ENCODE measurements at places on chromosomes 7 and 10. TPM values are rescaled to one million over a fixed set of nuclear protein-coding genes. Genes with fewer than 3 reads are reported as not detected.

The IFIT2 gene
- total RNA-seq = 0.41 TPM

The LIPK gene
- total RNA-seq = not detected

GRCh38 chr10:114819322-114819721 lies 2.3 kb upstream of the FHIP2A start:
- peaks cover 6% of the 10 kb centered on the region for H3K4me1 ChIP-seq
- H3K27me3 ChIP-seq = no peaks in the 10 kb centered on the region
- no peak overlapping the region for H3K4me3 ChIP-seq
- no peak for DNase-seq

The STAM gene
- 38.3 TPM for total RNA-seq

- H3K36me3 ChIP-seq = no peaks in the 10 kb centered on the region
- H3K4me3 ChIP-seq = no peak overlapping the region
- no peak overlapping the region for H3K27ac ChIP-seq
- no peaks in the 10 kb centered on the region for H3K27me3 ChIP-seq
- DNase-seq = no peak
These were observed 10.9 kb downstream of the CTTNBP2 start for GRCh38 chr7:117862378-117862777.

GRCh38 chr10:65570143-65571010 lies 1355.5 kb upstream of the LRRTM3 start:
- peak overlapping the region; percentile 44 for H3K4me3 ChIP-seq
- DNase-seq = no peak
- H3K27me3 ChIP-seq = no peaks in the 10 kb centered on the region
- H3K27ac ChIP-seq = no peak overlapping the region
- H3K4me1 ChIP-seq = no peaks in the 10 kb centered on the region

- no peak overlapping the region for H3K27ac ChIP-seq
- H3K4me1 ChIP-seq = no peaks in the 10 kb centered on the region
These were observed 59.7 kb downstream of the IGF2BP3 start for GRCh38 chr7:23410446-23411183.

DNA sequence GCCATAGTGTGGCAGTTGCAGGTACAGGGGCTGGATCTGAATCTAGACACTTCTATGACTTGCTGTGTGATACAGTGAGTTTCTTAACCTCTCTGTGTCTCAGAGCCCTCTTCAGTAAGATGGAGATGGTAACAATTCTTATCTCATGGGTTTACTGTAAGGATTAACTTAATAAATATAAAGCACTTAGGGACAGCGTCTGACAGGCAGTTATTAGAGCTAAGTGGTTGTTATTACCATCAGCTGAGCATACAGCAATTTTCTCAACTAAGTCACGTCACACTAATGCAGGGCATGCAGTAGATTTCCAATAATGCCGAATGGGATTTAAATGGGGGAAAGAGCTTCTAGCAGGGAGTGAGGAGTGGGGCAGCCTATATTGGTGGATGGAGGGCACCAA lies 162.6 kb downstream of the SH2D4B start:
- no peaks in the 10 kb centered on the region for H3K36me3 ChIP-seq
- H3K4me1 ChIP-seq = no peaks in the 10 kb centered on the region
- H3K27me3 ChIP-seq = no peaks in the 10 kb centered on the region
- H3K27ac ChIP-seq = no peak overlapping the region
- DNase-seq = no peak

The LHFPL3 gene
- total RNA-seq = not detected

The ZPBP gene
- not detected for total RNA-seq

- no peak for DNase-seq
- no peak overlapping the region for H3K4me3 ChIP-seq
- H3K36me3 ChIP-seq = no peaks in the 10 kb centered on the region
These were observed 24.3 kb downstream of the CSTF2T start for GRCh38 chr10:51675088-51675487.

The LYZL2 gene
- not detected for total RNA-seq

DNA sequence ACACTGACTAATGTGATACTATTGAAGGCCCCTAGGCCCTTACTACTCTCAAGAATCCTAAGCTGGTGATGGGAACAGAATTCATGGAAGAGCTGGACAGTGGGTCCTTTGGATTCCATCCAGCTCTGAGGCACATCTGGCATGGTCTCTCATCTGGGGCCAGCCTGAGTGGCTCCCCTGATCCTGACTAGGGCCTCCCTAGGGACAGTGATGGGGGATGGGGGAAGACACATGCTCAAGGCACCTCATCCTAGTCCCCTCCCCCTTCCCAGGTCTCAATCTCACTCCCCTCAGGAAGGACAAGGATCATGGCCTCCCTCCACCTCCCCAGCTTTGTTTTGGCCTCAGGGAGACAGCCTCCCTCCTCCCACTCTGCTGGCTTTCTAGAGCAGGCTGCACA lies 1.8 kb downstream of the KCNIP2 start:
- no peaks in the 10 kb centered on the region for H3K27me3 ChIP-seq
- no peak overlapping the region for H3K27ac ChIP-seq
- no peak for DNase-seq
- peaks cover 39% of the 10 kb centered on the region for H3K4me1 ChIP-seq
- no peaks in the 10 kb centered on the region for H3K36me3 ChIP-seq
- no peak overlapping the region for H3K4me3 ChIP-seq

- H3K36me3 ChIP-seq = no peaks in the 10 kb centered on the region
- H3K4me3 ChIP-seq = no peak overlapping the region
- no peak overlapping the region for H3K27ac ChIP-seq
- no peak for DNase-seq
These were observed 32.5 kb upstream of the PLXDC2 start for GRCh38 chr10:19783721-19784120.

The PHF14 gene
- total RNA-seq = 24.7 TPM

GRCh38 chr10:42987575-42987974 lies 89.3 kb upstream of the RET start:
- H3K4me3 ChIP-seq = no peak overlapping the region
- no peak for DNase-seq
- H3K4me1 ChIP-seq = no peaks in the 10 kb centered on the region
- no peaks in the 10 kb centered on the region for H3K27me3 ChIP-seq
- no peaks in the 10 kb centered on the region for H3K36me3 ChIP-seq

- H3K36me3 ChIP-seq = no peaks in the 10 kb centered on the region
- no peak for DNase-seq
- no peak overlapping the region for H3K4me3 ChIP-seq
- no peaks in the 10 kb centered on the region for H3K4me1 ChIP-seq
These were observed 24.1 kb upstream of the PNLIP start for GRCh38 chr10:116521424-116522290.

GRCh38 chr7:27147199-27148030 lies at the start of gene HOXA6:
HOXA6 (minus strand) TSS chr7:27147774; CDS start chr7:27147749, 25 bp downstream.
- H3K27ac ChIP-seq = peak within 1 kb of the TSS; percentile 92
- no peaks in the 10 kb centered on the region for H3K27me3 ChIP-seq
- peak; percentile 66 for DNase-seq
- H3K4me1 ChIP-seq = peaks cover 52% of the 10 kb centered on the region
- H3K36me3 ChIP-seq = no peaks in the 10 kb centered on the region

The BTBD16 gene
- not detected for total RNA-seq

DNA sequence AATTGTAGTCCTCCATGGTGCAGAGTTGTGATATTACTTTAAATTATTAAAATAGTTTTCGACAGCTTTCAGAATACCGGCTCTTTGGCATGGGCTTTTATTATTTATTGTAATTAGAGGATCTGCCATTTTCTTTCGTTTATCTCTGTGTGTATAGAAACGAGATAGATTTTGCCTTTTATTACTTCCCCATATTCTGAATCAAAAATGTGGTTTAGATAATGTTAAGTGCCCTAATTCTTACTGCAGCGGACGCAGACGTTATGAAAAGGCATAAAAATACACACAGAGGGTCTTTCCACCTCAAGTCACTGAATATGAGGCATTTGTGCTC lies 1.9 kb upstream of the ARID5B start:
- DNase-seq = no peak
- H3K36me3 ChIP-seq = no peaks in the 10 kb centered on the region
- H3K27ac ChIP-seq = peak overlapping the region; percentile 70
- H3K27me3 ChIP-seq = no peaks in the 10 kb centered on the region
- peaks cover 46% of the 10 kb centered on the region for H3K4me1 ChIP-seq
- peak overlapping the region; percentile 91 for H3K4me3 ChIP-seq

GRCh38 chr7:92155108-92155739 lies 20.9 kb upstream of the CYP51A1 start:
- no peak overlapping the region for H3K4me3 ChIP-seq
- no peaks in the 10 kb centered on the region for H3K27me3 ChIP-seq
- H3K4me1 ChIP-seq = no peaks in the 10 kb centered on the region
- no peak for DNase-seq
- H3K27ac ChIP-seq = no peak overlapping the region

Measured in gastrocnemius medialis (tissue), 4 donors.